ENCODE measurements at places on chromosomes 3 and 15. TPM values are rescaled to one million over a fixed set of nuclear protein-coding genes. Genes with fewer than 3 reads are reported as not detected.

The IMPG2 gene
- polyA plus RNA-seq: 0.53 TPM

The EXD1 gene
- polyA plus RNA-seq: 47.0 TPM

The CCDC54 gene
- polyA plus RNA-seq: 112 TPM

The ARNT2 gene
- polyA plus RNA-seq: 34.3 TPM

The EIF4E3 gene
- polyA plus RNA-seq: 10.4 TPM

The TNNC1 gene
- 91.7 TPM for polyA plus RNA-seq

The APBA2 gene
- polyA plus RNA-seq: 18.5 TPM

The CRYGS gene
- polyA plus RNA-seq: 6.3 TPM

The CCR9 gene
- 0.25 TPM for polyA plus RNA-seq

The NLGN1 gene
- 10.6 TPM for polyA plus RNA-seq

The PLA2G4D gene
- 0.11 TPM for polyA plus RNA-seq

The ROPN1 gene
- polyA plus RNA-seq: 374 TPM

The HYKK gene
- polyA plus RNA-seq: 7.0 TPM

The CHRM5 gene
- polyA plus RNA-seq: 1.3 TPM

The BSN gene
- 9.9 TPM for polyA plus RNA-seq

The RTP1 gene
- 0.59 TPM for polyA plus RNA-seq

The ZNF621 gene
- polyA plus RNA-seq: 17.2 TPM

The PLSCR4 gene
- polyA plus RNA-seq: 42.5 TPM

The TRIP4 gene
- 23.4 TPM for polyA plus RNA-seq

The IQCF6 gene
- polyA plus RNA-seq: 30.4 TPM

The PCOLCE2 gene
- 15.4 TPM for polyA plus RNA-seq

The TRA2B gene
- polyA plus RNA-seq: 136 TPM

The XYLB gene
- polyA plus RNA-seq: 1.7 TPM

The SLC6A11 gene
- 2.0 TPM for polyA plus RNA-seq

The LRTM1 gene
- 0.22 TPM for polyA plus RNA-seq

The RSRC1 gene
- polyA plus RNA-seq: 12.6 TPM

The PDZRN3 gene
- polyA plus RNA-seq: 15.8 TPM

The WDR49 gene
- 0.83 TPM for polyA plus RNA-seq

The MCTP2 gene
- 6.7 TPM for polyA plus RNA-seq

The PIERCE2 gene
- 16.0 TPM for polyA plus RNA-seq

The GNAT1 gene
- 2.3 TPM for polyA plus RNA-seq

The TMIE gene
- 1.8 TPM for polyA plus RNA-seq

The USP8 gene
- 25.0 TPM for polyA plus RNA-seq

The SI gene
- 2.9 TPM for polyA plus RNA-seq

The THAP10 gene
- 6.1 TPM for polyA plus RNA-seq

The SCAMP5 gene
- polyA plus RNA-seq: 27.4 TPM

The ATP2B2 gene
- 1.1 TPM for polyA plus RNA-seq

The CAPN3 gene
- 53.0 TPM for polyA plus RNA-seq

Data from testis (tissue), 5 donors.